Large intestine (tissue), 12 donors: ENCODE measurements at places on chromosomes 5 and 9. TPM values are rescaled to one million over a fixed set of nuclear protein-coding genes. Genes with fewer than 3 reads are reported as not detected.

DNA sequence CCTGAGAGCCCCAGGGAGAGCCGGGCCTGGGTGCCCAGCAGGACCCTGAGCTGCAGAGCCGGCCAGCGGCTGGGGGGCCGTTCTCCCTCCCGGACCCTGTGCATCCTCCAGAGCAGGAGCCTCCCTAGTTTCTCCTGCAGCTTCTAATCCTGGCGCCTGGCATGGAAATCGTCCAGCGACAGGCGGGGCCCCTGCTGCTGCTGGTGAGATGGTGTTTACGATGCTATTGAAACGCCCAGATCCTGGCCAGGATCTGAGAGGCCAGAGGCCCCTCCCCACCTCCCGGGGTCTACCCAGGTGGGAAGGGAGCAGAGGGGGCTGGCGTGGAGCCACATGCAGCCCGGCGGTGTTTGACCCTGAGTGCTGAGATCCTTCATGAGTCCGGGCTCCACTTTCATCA is 38.2 kb upstream of the CEP72 start:
- no peak overlapping the region for H3K27ac ChIP-seq
- H3K4me1 ChIP-seq, result no peaks in the 10 kb centered on the region
- H3K27me3 ChIP-seq, result peaks cover 4% of the 10 kb centered on the region
- no peaks in the 10 kb centered on the region for H3K36me3 ChIP-seq
- DNase-seq, result no peak
- no peak overlapping the region for H3K4me3 ChIP-seq

DNA sequence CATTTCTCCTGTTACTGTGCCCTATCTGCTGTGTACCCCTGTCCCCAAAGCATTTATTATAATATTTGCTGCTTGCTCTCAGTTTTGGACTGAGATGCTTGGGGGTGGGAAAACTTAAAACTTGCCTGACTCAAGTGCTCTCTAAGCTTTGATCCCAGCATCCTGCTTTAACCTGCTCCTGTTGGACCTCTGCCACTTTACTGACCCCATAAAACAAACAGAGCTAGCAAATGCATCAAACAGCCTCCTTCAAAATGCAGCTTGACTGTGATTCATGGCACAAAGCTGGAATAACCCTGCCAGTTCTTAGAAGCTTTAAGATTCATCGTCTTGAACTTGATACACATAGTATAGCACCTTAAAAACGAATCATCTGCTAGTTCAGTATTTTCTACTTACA is 212.5 kb downstream of the DEPDC1B start:
- H3K4me3 ChIP-seq, result no peak overlapping the region
- no peak for DNase-seq
- no peaks in the 10 kb centered on the region for H3K4me1 ChIP-seq
- H3K27me3 ChIP-seq, result no peaks in the 10 kb centered on the region
- H3K36me3 ChIP-seq, result no peaks in the 10 kb centered on the region

Gene CDKN2A
- polyA plus RNA-seq, result 0.15 TPM

DNA sequence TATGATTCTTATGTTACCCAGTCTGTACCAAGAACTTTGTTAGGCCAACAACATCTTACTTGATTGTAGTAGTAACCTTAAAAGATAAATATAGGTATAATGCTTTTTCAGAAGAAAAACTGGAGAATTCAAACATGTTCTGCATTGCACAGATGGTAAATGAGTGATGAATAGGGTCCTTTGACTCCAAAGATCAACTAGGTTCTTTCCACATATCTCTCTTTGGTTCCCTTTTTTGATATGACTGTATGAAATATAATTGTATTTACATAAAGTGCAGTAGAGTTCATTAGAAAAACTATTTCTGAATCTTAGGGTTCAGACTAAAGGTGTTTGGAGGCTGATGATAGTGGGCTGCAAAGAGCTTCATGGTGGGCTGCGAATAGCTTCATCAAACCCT is 150.5 kb upstream of the CDKN2B start:
- no peak overlapping the region for H3K27ac ChIP-seq
- H3K4me3 ChIP-seq, result no peak overlapping the region
- no peaks in the 10 kb centered on the region for H3K27me3 ChIP-seq

GRCh38 chr5:15496886-15497285 is 3.1 kb upstream of the FBXL7 start:
- no peak for DNase-seq
- peaks cover 26% of the 10 kb centered on the region for H3K27me3 ChIP-seq
- no peak overlapping the region for H3K4me3 ChIP-seq
- no peaks in the 10 kb centered on the region for H3K4me1 ChIP-seq
- H3K27ac ChIP-seq, result no peak overlapping the region
- no peaks in the 10 kb centered on the region for H3K36me3 ChIP-seq

DNA sequence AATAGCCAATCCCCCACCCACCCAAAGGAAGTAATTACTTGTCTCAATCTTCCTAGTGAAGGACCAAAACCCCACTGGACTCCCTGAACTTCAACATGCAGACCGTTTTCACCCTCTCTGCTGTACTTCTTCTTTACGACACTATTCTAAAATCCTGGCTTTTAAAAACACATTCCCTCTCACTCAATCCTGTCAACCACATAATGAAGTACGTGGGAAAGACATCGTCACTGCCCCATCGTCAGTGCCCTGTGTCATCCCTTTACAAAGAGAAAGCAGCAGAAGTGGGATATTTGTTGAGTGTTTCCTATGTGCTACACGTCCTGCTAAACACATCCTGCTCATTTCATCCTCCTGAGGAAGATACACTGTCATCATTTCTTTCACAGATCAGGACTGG is 54.2 kb downstream of the MAPKAP1 start:
- no peak overlapping the region for H3K27ac ChIP-seq
- H3K36me3 ChIP-seq, result no peaks in the 10 kb centered on the region
- DNase-seq, result no peak
- no peak overlapping the region for H3K4me3 ChIP-seq
- H3K27me3 ChIP-seq, result no peaks in the 10 kb centered on the region

DNA sequence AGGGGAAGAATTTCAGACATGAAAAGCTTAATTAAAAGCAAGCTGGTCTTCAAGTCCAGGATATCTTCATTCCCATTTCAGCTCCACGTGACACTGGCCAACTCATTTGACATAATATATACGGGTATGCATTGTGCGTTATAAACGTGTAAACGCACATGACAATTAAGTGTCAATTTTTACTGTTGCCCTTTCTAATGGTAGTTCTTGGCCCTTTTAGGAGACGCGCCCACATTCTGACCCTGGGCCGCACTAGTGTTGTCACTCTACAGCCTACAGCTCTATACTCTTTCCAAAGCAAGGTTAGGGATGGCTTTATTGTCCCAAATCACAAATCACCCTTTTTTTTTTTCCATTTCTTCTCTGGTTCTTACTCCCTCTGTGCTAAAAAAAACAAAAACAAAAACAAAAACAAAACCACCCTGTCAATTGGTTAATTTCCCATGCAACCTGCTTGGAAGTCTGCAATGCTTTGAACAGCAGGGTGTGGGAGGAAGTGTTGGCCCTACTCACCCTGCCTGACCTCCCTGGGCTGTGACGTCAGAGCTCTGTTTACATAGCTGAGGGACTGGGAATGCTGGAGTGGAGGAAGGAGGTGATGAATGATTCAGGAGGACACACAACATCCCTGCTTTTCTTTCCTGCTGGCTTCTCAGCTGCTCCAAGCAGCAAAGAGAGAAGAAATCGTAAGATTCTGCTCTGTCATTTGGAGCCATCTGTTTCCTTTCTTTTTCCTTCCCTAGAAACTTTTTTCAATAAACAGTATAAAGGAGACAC is 19.3 kb downstream of the RFK start:
- H3K27me3 ChIP-seq, result no peaks in the 10 kb centered on the region
- peak overlapping the region; percentile 84 for H3K27ac ChIP-seq
- peaks cover 33% of the 10 kb centered on the region for H3K4me1 ChIP-seq
- H3K36me3 ChIP-seq, result no peaks in the 10 kb centered on the region
- DNase-seq, result peak; percentile 86
- H3K4me3 ChIP-seq, result no peak overlapping the region

GRCh38 chr5:133828722-133829121 is 139.7 kb downstream of the C5orf15 start:
- no peak for DNase-seq
- H3K4me3 ChIP-seq, result no peak overlapping the region
- H3K27me3 ChIP-seq, result peaks cover 4% of the 10 kb centered on the region
- H3K27ac ChIP-seq, result no peak overlapping the region
- H3K4me1 ChIP-seq, result no peaks in the 10 kb centered on the region

DNA sequence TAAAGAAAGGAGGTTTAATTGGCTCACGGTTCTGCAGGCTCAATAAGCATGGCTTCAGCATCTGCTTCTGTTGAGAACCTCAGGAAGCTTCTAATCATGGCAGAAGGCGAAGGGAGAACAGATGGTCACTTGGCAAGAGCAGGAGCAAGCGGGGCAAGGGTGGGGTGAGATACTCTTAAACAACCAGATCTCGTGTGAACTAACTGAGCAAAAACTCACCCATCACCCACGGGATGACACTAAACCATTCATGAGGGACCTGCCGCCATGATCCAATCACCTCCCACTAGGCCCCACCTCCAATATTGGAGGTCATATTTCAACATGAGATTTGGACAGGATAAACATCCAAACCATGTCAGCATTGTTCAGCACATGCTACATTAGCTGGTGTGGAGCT is 89.1 kb upstream of the HAND1 start:
- no peaks in the 10 kb centered on the region for H3K4me1 ChIP-seq
- no peak for DNase-seq
- no peak overlapping the region for H3K4me3 ChIP-seq
- H3K36me3 ChIP-seq, result no peaks in the 10 kb centered on the region
- no peak overlapping the region for H3K27ac ChIP-seq

- H3K4me1 ChIP-seq, result no peaks in the 10 kb centered on the region
- no peaks in the 10 kb centered on the region for H3K27me3 ChIP-seq
- no peak overlapping the region for H3K27ac ChIP-seq
Measured at GRCh38 chr5:92329759-92330158, 946.6 kb upstream of the ARRDC3 start.

Gene SPINK7
- polyA plus RNA-seq, result 0.06 TPM

DNA sequence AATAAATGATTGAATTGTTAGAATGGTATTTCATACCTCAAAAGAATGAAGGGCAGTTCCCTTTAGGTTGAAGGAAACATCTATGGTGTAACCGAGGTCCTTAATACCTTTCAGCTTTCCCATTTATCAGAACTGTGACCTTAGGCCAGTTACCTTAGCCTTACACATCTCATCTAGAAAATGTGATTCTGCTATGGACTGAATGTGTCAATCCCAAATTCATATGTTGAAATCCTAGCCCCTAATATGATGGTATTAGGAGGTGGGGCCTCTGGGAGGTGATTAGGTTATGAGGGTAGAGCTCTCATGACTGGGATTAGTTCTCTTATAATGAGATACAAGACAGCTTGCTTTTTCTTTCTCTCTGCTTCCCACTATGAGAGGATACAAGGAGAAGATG is 441.9 kb downstream of the PLK2 start:
- no peak overlapping the region for H3K27ac ChIP-seq
- no peak for DNase-seq
- H3K36me3 ChIP-seq, result no peaks in the 10 kb centered on the region
- no peaks in the 10 kb centered on the region for H3K27me3 ChIP-seq
- H3K4me3 ChIP-seq, result no peak overlapping the region

DNA sequence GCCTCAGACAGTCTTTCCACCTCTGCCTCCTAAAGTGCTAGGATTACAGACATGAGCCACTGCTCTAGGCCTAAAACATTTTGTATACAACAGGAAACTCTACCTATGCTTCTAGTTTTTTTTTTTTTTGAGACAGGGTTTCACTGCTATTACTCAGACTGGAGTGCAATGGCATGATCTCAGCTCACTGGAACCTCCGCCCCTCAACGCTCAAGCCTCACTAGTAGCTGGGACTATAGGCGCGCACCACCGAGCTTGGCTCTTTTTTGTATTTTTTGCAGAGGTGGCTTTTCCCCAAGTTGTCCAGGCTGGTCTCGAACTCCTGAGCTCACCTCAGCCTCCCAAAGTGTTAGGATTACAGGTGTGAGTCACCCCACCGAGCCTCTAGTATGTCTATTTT is 5.4 kb downstream of the HSPA9 start:
- peaks cover 23% of the 10 kb centered on the region for H3K4me1 ChIP-seq
- H3K27me3 ChIP-seq, result no peaks in the 10 kb centered on the region

Gene OR1B1
- polyA plus RNA-seq, result not detected

DNA sequence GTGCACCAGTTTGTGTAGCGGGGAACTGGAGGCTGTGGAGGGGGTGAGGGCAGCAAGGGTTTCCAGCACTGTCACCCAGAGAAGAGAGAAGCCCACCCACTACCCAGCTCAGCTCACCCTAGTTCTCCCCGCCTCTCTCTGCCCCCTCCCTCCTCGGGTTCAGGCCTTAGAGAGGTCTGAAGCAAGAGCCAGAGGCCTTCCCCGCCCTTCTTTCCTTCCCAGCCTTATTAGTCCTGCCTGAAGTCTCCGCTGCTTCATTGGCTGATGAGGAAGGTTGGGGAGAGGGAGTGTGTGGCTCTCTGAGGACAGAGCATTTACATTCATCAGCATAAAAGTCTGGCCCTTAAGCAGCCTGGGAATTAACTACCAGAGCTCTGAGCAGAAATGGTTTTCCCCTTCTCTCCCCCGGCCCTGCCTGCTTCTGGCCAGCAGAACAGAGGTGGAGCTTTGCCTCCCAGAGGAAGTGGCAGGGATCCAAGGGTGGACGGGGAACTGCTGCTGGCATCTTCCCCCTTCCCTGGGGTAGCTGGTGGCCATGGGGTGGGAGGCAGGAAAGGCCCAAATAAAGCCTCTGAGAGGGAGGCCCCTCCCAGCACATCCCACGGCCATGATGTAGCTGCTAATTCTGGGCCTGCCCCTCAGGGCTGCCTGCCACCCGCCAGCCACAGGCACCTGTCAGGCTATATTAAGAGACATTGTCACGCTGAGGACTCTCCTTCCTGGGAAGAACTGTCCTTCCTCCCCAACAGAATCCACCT is 4.1 kb downstream of the DNAJB5 start:
- peak; percentile 44 for DNase-seq
- peaks cover 5% of the 10 kb centered on the region for H3K36me3 ChIP-seq
- peaks cover 48% of the 10 kb centered on the region for H3K4me1 ChIP-seq
- H3K4me3 ChIP-seq, result no peak overlapping the region

GRCh38 chr9:95498641-95499040 is 18.1 kb downstream of the PTCH1 start:
- no peak for DNase-seq
- H3K27me3 ChIP-seq, result no peaks in the 10 kb centered on the region
- peak overlapping the region; percentile 32 for H3K27ac ChIP-seq
- H3K4me1 ChIP-seq, result peaks cover 5% of the 10 kb centered on the region

Gene DNAH5
- polyA plus RNA-seq, result 0.34 TPM

DNA sequence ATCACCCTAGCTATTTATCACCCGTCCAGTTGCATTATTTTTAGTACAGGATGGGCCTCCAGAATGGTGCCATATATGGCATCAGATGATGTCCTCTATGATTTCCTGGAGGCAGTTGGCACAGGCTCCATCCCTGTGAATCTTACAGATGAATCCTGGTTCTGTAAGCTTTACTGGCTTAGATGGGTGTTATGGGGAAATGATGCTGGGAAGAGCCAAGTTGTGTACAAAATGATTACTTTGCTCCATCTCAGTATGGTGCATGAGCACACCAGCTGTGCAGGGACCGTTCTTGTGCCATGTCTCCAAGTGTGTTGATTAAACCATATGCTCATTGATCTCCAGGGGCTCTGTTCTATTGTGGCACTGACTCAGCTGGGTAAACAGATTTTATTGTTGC is 755.7 kb downstream of the TLR4 start:
- H3K27ac ChIP-seq, result no peak overlapping the region
- no peaks in the 10 kb centered on the region for H3K36me3 ChIP-seq
- no peaks in the 10 kb centered on the region for H3K27me3 ChIP-seq
- no peaks in the 10 kb centered on the region for H3K4me1 ChIP-seq
